ENCODE measurements at places on chromosomes 3 and 15.

GRCh38 chr3:161317077-161317476 is 54.2 kb downstream of the SPTSSB start:
- no peak for DNase-seq

- no peak for DNase-seq
Measured at GRCh38 chr3:143731776-143732175, 116.5 kb downstream of the SLC9A9 start.

DNA sequence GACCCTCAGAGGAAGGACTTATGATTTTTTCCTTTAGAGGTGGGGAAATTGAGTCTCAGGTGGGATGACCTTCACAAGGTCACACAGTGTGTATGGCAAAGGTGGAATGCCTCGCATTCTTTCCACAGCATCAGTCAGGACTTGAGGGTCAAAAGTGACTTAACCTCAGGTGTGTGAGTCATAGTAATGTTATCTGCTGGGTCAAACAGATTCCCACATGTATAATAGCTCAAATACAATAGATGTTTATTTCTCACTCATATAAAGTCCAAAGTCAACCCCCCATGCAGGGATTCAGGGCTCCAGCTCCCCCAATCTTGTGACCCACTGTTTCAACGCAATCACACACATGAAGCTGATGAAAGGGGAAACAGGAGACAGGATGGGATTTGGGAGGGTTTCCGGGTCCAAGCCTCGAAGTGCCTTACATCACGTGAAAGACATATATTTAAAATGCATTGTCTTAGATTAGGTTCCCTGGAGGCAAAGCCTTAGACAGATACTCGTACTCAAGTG is 34.0 kb upstream of the CCDC174 start:
- DNase-seq: no peak

DNA sequence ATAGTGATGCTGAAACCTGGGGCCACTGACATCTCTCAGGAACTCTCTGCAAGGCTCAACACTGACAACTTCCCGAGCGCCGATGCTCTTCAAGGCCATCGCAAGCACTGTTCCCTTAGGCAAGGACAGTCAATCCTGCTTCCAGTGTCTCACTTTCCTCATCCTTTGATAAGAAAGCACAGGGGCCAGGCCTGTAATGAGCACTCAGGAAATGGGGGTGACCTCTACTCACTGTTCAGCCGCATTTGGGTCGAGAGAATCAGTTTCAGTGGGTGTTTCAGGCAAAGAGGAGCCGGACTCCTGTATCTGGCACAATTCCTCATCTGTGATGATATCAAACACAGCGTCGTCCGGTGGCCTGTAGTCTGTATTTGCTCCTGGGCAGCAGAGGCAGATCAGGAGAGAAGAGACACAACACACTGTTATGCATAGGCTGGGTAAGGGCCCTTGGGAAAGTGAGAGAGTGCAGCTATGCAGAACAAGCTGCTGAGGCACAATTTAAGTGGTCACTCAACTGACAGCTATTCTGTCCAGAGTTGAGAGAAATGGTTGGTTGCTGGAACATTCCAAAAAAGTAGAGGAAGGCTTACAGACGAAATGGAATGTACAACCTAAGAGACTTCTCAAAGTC is 11.9 kb downstream of the CXCR6 start:
- no peak for DNase-seq

- DNase-seq: no peak
Measured at GRCh38 chr15:93299675-93300074, 210.7 kb upstream of the RGMA start.

DNA sequence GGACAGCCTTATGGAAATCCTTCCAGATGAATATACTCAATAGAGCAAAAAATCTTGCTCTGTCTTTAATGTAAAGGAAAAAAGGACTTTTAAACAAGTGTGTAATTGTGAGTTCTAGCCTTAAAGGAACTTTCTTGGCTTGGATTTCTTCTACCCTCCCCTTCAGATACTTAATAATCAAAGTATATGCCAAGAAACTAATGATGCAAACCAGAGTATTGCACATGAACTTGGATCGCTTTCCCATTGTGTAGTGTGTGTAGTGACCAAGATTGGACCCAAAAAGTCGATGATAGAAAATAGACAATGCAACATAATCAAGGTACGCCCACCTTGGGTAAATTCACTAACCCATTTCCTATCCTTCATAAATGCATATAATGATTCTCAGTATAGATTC is 123.8 kb downstream of the TIGIT start:
- DNase-seq: no peak

- DNase-seq: no peak
Measured at GRCh38 chr15:70212286-70212962, 114.7 kb upstream of the TLE3 start.

All from hematopoietic multipotent progenitor cell treated with erythropoietin and hydrocortisone succinate and interleukin-3 and kit ligand, for 4 days (in vitro differentiated cells).